ENCODE measurements at places on chromosomes 1 and 21.

- no peak for DNase-seq
Observed at GRCh38 chr1:230136453-230137336, 69.7 kb downstream of the GALNT2 start.

- no peak for DNase-seq
Observed at GRCh38 chr1:156559086-156559796, 13.1 kb downstream of the IQGAP3 start.

DNA sequence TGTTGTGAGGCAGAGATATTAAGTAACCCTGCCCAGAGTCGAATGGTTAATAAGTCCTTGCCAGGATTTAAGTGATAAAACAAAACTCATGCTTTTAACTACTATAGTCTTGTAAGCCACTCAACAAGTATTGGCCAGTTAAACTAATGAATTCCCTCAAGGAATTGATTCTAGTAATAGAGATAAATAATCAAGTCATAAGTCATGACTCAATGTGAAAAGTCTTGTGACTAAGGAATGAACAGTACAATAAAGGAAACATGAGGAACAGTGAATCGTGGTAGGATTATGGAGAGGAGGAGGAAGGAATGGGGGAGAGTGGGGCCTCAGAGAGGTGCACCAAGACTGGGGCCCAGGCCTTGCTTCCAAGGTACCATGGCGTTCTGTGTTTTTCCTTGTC, 104.7 kb downstream of the FGGY start:
- no peak for DNase-seq

DNA sequence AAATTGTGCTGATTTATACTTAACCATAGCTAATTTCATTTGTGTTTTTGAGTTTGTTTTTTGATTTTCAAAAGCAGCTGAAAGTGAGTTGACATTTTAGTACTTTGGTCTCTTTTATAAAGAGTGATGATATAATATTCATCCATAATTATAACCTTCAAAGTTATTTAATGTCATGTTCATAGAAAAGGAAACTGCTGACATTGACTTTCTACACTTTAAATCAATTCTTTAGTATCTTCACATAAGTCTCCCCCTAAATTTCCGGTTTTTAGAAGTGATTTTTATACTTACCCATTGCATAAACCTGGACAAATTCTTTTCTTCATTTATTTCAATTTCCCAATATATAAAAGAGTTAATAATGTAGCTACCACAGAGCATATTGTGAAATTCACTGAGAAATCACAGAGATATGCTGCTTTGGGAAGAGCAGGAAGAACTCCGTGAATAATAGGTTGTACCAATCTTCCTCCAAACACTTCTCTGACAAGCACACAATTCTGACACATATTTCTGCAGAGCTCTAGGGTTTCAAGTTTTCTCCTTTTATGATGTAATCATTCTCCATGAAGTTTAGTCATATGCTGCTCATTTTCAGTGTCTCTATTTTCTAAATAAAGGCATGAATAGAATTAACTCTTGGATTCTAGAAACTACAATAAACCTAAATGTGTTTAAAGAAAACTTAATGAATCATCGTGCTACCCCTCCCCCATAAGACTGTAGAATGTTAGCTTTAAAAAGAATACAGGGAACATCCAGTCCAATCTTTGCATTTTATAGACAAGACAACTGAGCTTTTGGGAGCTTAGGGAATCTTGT, 25.6 kb upstream of the CDC42BPA start:
- DNase-seq, result no peak

GRCh38 chr1:171254859-171255258, 6.6 kb downstream of the FMO1 start:
- DNase-seq, result no peak

GRCh38 chr1:17852383-17852782, 97.2 kb downstream of the ACTL8 start:
- DNase-seq, result no peak

DNA sequence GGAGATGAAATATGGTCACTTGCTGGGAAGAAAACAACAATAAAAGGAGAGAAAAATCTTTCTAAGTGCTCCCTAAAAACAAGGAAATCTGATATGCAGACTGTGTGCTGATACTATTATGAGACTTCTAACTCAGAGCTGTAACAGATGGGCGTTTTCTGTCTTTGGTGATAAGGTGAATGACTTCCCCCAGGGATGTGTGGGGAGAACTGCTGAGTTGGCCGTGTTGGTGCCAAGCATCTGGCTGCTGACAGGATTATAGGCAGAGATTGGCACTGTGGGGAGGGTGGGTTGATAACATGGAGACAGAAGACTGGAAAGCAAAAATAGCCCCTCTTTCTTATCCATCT, 438.5 kb upstream of the PLXNA2 start:
- no peak for DNase-seq

- no peak for DNase-seq
Observed at GRCh38 chr1:51268634-51269033, 32.6 kb downstream of the RNF11 start.

DNA sequence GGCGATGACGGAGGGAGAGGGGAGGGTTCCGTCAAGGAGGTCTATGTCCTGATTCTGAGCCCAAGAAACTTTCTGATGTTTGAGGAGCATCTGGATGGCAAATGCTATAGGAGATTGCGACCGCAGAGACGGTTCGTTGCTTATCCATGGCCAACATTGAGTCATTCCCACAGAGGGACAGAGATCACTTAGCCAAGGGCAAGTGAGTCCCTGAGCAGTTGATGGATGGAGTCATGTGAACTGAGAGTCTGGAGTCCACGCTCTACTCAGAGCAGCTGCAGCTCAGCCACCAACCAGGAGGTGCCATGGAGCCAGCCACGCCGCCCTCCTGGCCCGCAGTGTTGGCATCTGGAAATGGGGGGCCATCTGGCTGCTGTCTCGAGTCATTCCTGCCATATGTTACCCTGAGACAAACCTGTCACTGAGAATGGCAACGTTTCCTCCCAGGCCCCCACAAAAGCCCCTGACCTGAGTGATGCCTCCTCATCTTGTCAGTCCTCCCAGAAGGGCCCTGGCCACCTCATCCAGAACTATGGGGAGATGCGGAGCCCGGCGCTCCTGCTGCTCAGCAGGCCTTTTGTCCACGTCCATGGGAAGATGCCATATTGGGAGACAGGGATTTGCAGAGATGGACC, 58.6 kb downstream of the ATP5PO start:
- DNase-seq, result no peak

DNA sequence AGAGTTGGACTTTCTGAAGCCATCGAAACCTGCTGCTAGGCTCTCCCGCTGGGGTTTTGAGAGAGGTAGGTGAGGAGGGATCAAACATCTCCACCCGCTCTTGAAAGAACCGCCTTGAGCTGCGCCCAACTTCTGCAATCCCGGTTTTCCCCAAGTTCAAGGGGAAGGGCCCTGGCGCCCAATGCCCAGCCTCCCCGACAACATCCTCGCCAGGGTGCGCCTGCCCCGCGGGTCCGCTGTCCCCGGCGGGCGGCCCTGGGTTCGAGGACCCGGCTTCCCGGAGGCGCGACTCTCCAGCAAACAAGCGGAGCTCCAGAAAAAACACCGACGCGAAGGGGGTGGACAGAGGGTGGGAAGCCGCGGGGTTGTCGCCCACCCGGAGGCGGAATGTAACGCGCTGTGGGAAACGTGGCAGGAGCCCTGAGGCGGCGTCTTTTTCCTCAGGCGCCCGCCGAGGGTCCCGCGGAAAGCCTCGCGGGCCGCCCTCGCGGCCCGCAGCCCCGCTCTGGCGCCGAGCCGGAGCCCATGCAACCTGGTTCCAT, 607 bp downstream of the BTG3 start:
- DNase-seq, result peak; percentile 18

DNA sequence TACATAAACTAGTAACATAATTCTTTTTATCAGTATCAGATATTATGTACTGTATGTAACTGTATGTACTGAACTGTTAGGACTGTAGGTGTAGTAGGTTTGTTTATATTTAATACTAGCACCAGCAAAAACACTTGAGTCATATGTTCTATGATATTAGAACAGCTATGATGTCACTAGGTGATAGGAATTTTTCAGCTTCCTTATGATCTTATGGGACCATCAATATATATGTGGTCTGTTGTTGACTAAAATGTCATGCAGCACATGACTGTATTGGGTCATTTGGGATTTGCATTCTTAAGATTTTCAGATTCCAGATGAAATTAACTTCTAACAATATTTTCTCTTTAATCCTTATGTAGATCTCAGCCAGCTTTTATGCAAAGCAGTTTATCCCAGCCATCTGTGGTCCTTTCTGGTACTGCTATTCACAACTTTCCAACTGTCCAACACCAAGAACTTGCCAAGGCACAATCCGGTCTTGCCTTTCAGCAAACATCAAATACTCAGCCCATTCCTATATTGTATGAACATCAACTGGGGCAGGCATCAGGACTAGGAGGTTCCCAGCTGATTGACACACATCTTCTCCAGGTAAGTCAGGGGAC, 38.3 kb upstream of the MYOCOS start:
- no peak for DNase-seq

DNA sequence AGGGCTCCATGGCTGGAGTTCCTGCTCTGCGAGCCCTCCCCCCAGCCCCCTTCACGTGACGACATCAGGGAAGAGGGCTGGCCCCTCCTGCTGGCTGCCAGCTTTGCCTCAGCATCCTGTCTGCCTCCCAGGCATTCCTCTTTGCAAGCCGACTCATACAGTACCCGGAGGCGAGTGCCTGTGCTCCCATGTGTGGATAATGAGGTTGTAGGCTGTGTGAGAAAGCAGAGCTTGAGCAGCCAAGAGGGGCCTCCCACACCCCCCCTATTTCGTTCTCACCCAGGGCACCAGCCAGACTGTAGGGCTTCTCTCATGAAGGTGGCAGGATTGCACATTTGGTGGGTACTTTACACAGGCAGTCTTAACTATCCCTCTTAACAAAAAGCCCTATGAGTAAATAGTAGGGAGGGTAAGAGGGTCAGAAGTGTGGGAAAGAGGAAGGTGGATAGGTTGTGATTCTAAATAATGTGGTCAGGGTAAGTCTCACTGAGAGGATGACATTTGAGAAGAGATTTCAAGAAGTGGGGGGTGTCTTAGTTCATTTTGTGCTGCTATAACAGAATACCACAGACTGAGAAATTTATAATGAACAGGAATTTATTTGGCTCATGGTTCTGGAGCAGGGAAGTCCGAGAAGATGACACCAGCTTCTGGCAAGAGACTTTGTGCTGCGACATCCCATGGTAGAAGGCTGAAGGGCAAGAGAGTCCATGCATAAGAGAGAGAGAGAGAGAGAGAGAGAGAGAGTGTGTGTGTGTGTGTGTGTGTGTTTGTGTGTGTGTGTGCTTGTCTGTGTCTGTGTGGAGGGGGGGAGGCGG, 113.5 kb downstream of the OMA1 start:
- DNase-seq, result peak; percentile 50

GRCh38 chr1:54874079-54874830, 12.7 kb downstream of the DHCR24 start:
- no peak for DNase-seq
